ENCODE measurements at places on chromosomes 11 and 22. TPM values are rescaled to one million over a fixed set of nuclear protein-coding genes. Genes with fewer than 3 reads are reported as not detected.

RIBC2 gene
- 0.28 TPM for total RNA-seq

RHBDD3 gene
- 6.9 TPM for total RNA-seq

DEUP1 gene
- not detected for total RNA-seq

OSBP2 gene
- 1.7 TPM for total RNA-seq

MICALL1 gene
- total RNA-seq, result 12.2 TPM

MRGPRX3 gene
- not detected for total RNA-seq

DNA sequence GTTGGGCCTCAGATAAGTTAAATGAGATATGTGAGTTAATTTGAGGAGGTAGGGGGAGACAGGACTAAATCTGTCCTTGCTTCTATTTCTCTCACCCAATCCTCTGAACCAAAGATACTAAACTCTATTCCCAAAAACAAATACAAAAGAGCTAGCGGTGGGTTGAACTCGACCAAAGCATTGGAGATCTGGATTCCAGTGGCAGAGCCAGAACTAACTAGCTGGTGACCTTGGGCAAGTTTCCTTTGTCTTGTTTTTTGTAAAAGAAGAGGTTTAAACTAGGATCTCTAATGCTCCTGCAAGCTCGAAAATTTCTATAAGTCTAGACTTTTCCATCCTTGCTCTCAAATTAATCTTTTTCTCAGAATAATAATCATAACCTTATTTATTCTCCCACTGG lies 1.5 kb downstream of the ME3 start:
- no peaks in the 10 kb centered on the region for H3K36me3 ChIP-seq
- H3K4me1 ChIP-seq, result 0 out of 2 replicates have a peak, but pooled peaks cover 2% of the 10 kb centered on the region
- no peak for DNase-seq
- H3K27me3 ChIP-seq, result no peaks in the 10 kb centered on the region
- H3K4me3 ChIP-seq, result no peak overlapping the region
- no peak overlapping the region for H3K27ac ChIP-seq

- H3K27me3 ChIP-seq, result no peaks in the 10 kb centered on the region
- H3K36me3 ChIP-seq, result peaks cover 46% of the 10 kb centered on the region
- H3K27ac ChIP-seq, result peak overlapping the region; percentile 60
- H3K4me3 ChIP-seq, result no peak overlapping the region
Measured at GRCh38 chr11:65894034-65894591, 3.6 kb downstream of the CCDC85B start.

DNA sequence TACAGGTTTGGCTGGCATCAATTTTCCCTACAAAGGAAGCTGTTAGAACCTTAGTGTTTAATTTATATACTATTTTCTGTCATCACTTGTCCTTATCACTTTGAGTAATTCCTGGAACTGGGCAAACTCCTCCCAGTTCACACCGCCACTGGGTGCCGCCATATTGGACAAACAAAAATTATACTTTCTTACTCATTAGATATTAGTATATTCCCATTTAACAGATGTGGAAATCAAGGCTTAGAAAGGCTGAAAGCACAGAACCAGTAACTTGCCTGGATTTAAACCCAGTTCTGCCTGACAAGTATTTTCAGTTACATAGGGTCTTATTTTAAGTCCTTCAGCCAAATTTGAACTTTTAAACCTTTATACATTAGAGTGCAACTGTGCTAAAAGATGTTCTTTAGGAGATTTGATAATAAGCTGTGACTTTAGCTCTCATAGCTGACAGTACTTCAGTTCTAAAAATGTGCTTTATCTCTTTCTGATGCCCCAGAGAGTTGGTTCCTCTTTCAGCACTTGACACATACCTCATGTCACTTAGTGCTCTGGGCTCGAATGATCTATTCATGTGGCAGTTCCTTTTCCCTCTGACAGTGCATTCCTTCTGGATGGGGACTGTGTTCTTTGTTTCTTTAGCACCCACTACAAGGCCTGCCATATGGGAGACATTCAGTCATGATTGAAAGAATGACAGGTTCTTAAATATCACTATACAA lies 25.4 kb downstream of the COA4 start:
- no peaks in the 10 kb centered on the region for H3K27me3 ChIP-seq
- no peaks in the 10 kb centered on the region for H3K4me1 ChIP-seq
- no peak overlapping the region for H3K27ac ChIP-seq
- no peak for DNase-seq
- H3K36me3 ChIP-seq, result no peaks in the 10 kb centered on the region
- no peak overlapping the region for H3K4me3 ChIP-seq

DNA sequence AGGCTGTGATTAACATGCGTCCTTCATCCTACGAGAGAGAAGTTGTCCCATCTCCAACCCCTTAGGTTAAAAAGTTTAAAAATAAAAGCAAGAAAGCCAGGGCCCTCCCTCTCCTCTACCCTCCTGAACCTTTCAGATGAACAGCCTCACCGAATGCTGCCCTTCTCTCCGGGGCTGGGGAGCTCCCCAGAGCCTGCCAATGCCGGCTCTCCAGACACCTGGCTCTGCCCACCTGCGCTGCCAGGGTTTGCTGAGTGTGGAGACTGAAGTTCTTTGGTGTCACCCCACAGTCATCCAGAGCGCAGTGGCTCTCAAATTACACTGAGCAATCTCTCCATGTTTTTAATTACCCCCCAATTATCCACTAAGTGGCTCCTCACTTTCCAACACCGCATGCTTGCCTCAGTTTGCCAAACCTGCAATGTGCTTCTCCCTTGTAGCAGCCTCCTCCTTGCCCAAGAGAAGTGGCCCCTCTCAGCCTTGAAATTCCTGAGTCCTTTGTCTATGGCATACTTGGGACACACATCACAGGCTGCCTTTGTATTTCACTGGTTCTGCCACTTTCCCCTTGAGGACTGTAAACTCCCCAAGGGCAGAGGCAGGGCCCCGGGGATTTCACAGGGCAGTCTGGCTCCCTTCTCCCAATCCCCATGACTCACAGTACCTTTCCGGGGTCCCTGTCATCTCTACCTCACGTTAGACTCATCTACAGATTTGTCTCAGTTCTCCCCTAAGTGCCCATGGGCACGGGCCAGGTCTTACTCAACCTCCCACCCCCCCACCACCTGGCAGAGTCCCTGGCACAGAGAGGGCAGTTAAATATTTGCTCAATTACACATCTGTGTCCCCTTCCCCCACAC lies 2.0 kb downstream of the MYH9 start:
- no peaks in the 10 kb centered on the region for H3K27me3 ChIP-seq
- peak overlapping the region; percentile 97 for H3K27ac ChIP-seq
- H3K4me1 ChIP-seq, result peaks cover 11% of the 10 kb centered on the region
- no peak for DNase-seq
- H3K36me3 ChIP-seq, result peaks cover 32% of the 10 kb centered on the region

- H3K36me3 ChIP-seq, result peaks cover 32% of the 10 kb centered on the region
- H3K4me3 ChIP-seq, result no peak overlapping the region
- DNase-seq, result no peak
- no peak overlapping the region for H3K27ac ChIP-seq
Measured at GRCh38 chr11:12528487-12528886, 145.7 kb upstream of the TEAD1 start.

DNA sequence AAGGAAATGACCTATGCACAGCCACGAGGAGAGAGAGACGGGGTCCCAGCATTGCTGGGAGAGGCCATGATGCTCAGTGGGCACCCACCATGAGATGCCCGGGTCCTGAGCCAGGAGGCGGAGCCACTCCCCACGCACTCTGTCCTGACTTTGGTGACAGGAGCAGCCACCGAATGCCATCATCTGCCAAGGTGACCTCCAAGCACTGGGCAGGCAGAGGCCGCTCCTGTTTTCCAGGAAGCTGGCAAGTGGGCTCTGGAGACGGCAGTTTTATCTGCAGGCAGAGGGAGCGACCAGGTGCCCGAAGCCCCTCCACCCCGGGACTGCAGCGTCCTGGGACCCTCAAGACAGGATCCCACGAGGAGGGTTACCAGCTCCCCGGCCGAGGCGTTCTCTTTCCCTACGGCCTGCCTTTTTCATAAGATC lies 453.9 kb downstream of the BRD1 start:
- no peaks in the 10 kb centered on the region for H3K36me3 ChIP-seq
- no peaks in the 10 kb centered on the region for H3K4me1 ChIP-seq
- H3K4me3 ChIP-seq, result no peak overlapping the region
- H3K27me3 ChIP-seq, result no peaks in the 10 kb centered on the region

GRCh38 chr11:61543606-61544306 lies 35.2 kb downstream of the LRRC10B start:
- H3K4me3 ChIP-seq, result no peak overlapping the region
- peaks cover 17% of the 10 kb centered on the region for H3K27me3 ChIP-seq
- DNase-seq, result peak; percentile 57
- H3K27ac ChIP-seq, result no peak overlapping the region

- H3K27me3 ChIP-seq, result peaks cover 40% of the 10 kb centered on the region
- H3K4me3 ChIP-seq, result no peak overlapping the region
- DNase-seq, result no peak
- no peak overlapping the region for H3K27ac ChIP-seq
Measured at GRCh38 chr11:65781962-65782815, 1.4 kb upstream of the AP5B1 start.

GRCh38 chr11:100612766-100613165 lies 74.3 kb upstream of the ARHGAP42 start:
- H3K27me3 ChIP-seq, result no peaks in the 10 kb centered on the region
- DNase-seq, result no peak
- H3K4me1 ChIP-seq, result no peaks in the 10 kb centered on the region
- H3K4me3 ChIP-seq, result no peak overlapping the region
- H3K27ac ChIP-seq, result no peak overlapping the region

GRCh38 chr11:61369372-61370348 lies 7.5 kb downstream of the TMEM138 start:
- DNase-seq, result peak; percentile 99
- peaks cover 11% of the 10 kb centered on the region for H3K4me1 ChIP-seq
- H3K27ac ChIP-seq, result peak overlapping the region; percentile 64
- no peaks in the 10 kb centered on the region for H3K27me3 ChIP-seq
- peaks cover 30% of the 10 kb centered on the region for H3K36me3 ChIP-seq
- H3K4me3 ChIP-seq, result no peak overlapping the region

GRCh38 chr22:17754233-17754925 lies 19.9 kb downstream of the BID start:
- no peak overlapping the region for H3K27ac ChIP-seq
- H3K4me1 ChIP-seq, result no peaks in the 10 kb centered on the region
- no peak overlapping the region for H3K4me3 ChIP-seq

DNA sequence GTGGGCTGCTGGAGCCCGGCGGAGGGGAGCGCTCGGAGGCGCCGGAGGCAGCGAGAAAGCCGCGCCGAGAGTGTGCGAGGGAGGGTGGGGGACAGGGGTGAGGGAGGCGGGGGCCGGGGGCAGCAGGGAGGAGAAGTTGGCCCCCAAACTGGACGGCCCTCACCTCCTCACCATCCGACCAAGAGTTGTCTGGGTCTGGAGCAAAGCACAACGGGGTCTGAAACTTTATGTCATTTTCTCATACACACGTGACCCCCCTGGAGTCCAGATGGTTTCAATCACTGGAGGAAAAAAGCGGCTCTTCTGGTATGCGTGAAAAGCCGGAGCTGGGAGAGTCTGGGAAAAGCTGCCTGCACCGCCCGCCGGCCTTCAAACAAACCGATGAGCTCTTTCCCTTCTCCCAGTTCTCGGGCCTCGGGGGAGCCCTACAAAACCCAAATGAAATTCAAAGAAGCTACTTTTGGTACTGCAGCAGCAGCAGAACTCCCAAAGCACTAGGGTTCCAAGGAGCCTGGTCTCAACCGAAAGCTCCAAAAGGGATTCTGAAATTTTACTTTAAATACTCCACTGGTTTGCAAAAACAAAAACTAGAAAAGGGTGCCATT lies 39.7 kb upstream of the AKIP1 start:
- no peaks in the 10 kb centered on the region for H3K36me3 ChIP-seq
- H3K4me3 ChIP-seq, result peak overlapping the region; percentile 51
- H3K27ac ChIP-seq, result peak overlapping the region; percentile 92
- H3K4me1 ChIP-seq, result peaks cover 12% of the 10 kb centered on the region

DNA sequence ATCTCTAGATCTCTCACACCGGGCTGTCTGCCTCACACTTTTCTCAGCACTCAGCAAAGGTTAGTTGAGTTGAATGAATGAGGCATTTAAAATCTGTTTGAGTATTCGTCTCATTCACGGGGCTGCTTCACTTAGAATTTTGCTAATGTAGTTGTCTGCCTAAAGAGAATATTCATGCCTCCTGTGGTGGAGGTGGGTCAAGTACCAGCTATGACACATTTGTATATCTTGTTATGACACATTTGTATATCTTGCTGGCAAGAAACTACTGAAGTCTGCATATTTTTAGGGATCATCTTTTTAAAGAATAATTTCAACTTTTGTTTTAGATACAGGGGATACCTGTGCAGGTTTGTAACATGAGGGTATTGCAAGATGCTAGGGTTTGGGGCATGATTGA lies 43.1 kb downstream of the LDLRAD3 start:
- H3K27me3 ChIP-seq, result no peaks in the 10 kb centered on the region
- DNase-seq, result peak; percentile 38
- H3K4me1 ChIP-seq, result no peaks in the 10 kb centered on the region
- H3K36me3 ChIP-seq, result no peaks in the 10 kb centered on the region
- no peak overlapping the region for H3K4me3 ChIP-seq
- H3K27ac ChIP-seq, result no peak overlapping the region

- H3K4me1 ChIP-seq, result peaks cover 15% of the 10 kb centered on the region
- no peak for DNase-seq
- H3K4me3 ChIP-seq, result no peak overlapping the region
- no peaks in the 10 kb centered on the region for H3K27me3 ChIP-seq
- no peak overlapping the region for H3K27ac ChIP-seq
Measured at GRCh38 chr11:36069576-36070212, 125.8 kb downstream of the LDLRAD3 start.

DNA sequence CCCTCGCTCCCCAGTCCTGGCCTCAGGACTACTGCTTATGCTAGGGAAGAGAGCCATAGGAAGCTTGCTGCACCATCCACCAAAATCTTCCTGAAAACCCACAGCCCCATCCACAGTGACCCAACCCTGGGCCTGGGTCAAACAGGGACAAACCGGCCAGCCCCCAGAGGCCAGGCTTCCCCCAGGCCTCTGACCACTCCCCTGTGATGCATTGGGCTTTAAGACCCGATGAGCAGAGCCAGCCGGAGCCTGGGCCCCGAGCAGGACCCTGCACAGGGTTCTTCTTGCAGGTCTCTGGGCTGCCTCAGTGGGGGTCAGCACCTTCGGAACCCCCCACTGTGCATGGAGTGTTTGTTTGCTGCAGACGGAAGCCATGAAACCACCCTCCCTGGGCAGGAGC lies 583.7 kb downstream of the BRD1 start:
- no peaks in the 10 kb centered on the region for H3K4me1 ChIP-seq
- no peak overlapping the region for H3K27ac ChIP-seq
- H3K36me3 ChIP-seq, result no peaks in the 10 kb centered on the region
- DNase-seq, result no peak

DNA sequence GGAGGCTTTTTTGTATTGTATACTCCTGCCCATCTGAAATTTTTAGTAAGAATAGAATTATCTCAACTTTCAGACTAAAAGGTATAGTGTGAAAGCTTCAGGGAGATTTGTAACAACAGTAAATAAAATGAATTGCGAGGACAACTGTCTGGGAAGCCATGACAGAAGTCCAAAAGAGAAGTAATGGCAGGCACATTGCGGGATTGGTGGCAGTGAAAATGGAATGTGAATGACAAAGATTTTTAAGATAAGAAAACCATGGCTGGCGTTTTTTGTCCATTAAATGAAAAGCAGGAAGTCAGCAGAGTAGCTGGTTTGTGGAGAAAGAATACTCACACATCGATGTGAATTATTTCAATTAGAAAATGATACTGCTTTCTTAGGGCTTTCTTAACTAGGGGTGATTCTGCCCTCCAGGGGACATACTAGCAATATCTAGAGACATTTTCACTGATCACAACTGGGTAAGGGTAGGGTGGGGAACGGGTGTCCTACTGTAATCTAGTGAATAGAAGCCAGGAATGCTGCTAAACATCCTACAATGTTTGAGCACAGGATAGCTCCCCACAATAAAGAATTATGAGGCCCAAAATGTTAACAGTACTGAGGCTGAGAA lies 1.6 kb downstream of the NPAT start:
- no peaks in the 10 kb centered on the region for H3K36me3 ChIP-seq
- peaks cover 4% of the 10 kb centered on the region for H3K4me1 ChIP-seq
- H3K4me3 ChIP-seq, result peak overlapping the region; percentile 70
- H3K27me3 ChIP-seq, result no peaks in the 10 kb centered on the region
- peak overlapping the region; percentile 19 for H3K27ac ChIP-seq

All from IMR-90 (cell line).